ENCODE measurements at places on chromosomes 16 and 17.
A peak's percentile ranks its signal among the peaks of the same experiment; 100 is the strongest.

DNA sequence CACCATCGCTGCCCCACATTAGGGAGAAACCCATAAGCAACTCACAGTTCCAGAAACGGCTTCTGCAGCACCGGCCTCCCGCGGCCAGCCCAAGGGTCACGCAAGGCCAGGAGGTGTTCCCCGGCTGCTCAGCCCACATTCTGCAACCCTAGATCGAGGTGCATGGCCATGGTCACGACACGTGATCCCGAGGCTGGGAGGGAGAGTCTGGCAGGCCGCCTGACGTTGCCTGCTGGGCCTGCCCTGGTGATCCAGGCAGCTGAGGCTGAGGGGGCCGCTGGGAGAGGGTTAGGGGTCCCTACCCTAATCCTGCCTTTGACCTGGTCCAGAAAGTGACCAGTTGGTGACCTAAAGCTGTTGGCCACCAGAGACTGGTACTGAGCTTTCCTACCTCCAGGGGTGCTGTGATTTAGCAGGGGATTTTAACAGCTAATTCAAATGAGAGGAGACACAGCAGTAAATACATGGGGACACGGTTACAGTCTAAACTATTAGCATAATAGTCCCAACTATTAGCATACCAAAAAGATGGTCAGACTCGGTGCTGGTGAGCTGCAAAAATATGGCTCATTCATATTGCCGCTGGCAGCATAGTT is 97.4 kb upstream of the CIBAR2 start:
- no peak for DNase-seq

- DNase-seq: no peak
Measured at GRCh38 chr17:70050931-70051330, 24.1 kb upstream of the KCNJ16 start.

GRCh38 chr16:263182-263774 is 12.5 kb downstream of the RGS11 start:
- no peak for DNase-seq

DNA sequence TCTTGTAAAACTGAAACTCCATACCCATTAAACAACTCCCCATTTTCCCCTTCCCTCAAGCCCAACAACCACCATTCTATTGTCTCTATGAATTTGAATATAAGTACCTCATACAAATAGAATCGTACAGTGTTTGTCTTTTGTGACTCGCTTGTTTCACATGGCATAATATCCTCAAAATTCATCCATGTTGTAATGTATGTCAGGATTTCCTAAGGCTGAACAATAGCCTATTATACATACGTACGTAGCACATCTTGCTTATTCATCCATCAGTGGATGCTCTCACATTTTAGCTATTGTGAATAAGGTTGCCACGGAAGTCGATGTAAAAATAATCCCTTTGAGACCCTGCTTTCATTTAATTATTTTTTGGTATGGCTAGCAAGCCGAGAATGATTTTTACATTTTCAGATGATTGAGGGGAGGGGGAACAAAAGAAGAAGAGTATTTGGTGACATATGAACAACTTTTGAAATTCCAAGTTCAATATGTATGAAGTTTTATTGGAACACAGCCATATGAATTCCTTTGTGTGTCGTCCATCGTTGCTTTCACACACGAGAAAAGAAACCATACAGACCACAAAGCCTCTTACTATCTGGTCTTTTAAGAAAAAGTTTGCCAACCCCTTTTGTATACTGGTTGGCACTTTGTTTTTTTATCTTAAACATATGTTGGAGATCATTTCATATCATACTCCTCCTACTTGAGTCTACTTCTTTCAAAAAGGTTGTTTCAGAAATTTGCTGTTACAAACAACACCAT is 371.2 kb downstream of the NPIPA8 start:
- DNase-seq: no peak

GRCh38 chr17:7004398-7005253 is 7.8 kb upstream of the RNASEK start:
- no peak for DNase-seq

DNA sequence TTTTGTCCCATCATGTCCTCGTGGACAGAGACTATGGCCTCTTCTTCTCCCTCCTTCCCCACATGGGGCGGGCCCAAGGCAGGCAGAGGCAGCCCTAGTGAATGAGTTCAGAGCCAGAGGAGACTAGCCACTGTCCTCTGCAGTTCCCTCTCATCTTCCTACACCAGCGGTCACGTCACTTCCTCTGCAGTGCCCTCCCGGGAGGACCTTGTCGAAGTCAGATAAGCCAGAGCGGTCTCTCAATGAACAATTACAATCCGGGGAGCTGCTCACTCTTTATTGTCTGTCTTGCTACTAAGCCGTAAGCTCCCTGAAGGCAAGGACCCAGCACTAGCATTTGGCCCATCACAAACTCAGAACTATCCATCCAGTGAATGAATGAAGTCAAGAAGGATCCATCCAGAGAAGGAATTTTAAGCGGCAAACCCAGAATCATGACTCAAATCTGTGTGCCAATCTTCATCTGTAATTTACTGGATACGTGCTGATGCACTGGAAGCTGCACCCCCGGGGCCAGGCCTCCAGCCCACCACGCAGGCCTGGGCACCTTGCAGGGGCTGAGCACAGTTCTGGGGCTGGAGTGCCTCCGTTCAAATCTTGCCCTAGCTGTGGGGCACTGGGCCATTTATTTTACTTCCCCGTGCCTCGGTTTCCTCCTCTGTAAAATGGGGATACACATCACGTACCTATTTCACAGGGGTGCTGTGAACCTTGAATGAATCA is 18.1 kb downstream of the ZNF423 start:
- no peak for DNase-seq

DNA sequence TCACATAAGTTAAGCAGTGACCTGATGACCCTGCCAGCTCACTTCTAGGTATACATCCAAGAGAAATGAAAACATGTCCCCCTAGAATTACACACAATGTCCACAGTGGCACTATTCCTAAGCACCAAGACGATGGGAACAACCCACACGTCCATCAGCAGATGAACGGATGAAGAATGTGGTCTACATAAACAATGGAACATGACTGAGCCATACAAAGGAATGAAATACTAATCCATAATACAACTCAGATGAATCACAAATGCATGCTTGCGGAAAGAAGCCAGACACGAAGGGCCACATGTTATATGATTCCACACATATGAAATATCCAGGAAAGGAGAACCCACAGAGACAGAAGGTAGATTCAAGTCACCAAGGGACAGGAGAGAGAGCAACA is 17.4 kb downstream of the USP22 start:
- DNase-seq: no peak

GRCh38 chr17:13323990-13324389 is 277.7 kb downstream of the HS3ST3A1 start:
- no peak for DNase-seq

GRCh38 chr17:60391471-60392041 is 377 bp downstream of the USP32 start:
- DNase-seq: no peak

DNA sequence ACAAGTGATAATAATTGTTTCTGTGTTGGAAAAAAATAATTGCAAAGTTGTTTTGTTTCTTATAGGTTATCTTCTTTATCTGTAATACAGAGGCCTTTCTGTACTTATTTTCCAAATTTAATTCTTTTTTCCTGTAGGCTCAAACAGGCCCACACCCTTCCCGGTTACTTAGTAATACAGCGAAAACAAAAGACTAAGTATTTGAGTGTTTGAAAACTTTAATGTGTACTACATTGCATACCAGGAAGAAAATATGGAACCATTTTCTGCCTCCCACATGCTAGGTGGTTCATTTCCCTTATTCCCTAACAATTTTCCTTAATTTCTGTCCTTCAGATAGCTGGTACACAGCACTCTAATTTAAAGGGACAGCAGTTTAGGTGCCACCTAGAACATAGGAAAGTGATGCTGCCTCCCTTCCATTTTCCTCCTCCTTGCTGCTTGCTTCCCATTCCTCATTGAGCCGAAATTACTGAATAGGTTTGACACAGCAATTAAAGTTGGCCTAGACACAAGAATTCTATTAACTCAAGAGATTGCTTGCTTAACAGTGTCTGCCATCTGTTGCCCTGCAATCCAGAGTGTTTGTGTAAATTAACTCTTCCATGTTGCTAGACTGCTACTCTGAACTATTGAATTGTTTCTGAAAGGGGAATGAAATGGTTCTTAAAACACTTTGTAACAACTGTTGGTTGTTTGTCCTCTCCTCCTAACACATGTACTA is 24.2 kb downstream of the CYB5B start:
- DNase-seq: no peak

- no peak for DNase-seq
Measured at GRCh38 chr17:75151930-75152329, 2.4 kb downstream of the JPT1 start.

DNA sequence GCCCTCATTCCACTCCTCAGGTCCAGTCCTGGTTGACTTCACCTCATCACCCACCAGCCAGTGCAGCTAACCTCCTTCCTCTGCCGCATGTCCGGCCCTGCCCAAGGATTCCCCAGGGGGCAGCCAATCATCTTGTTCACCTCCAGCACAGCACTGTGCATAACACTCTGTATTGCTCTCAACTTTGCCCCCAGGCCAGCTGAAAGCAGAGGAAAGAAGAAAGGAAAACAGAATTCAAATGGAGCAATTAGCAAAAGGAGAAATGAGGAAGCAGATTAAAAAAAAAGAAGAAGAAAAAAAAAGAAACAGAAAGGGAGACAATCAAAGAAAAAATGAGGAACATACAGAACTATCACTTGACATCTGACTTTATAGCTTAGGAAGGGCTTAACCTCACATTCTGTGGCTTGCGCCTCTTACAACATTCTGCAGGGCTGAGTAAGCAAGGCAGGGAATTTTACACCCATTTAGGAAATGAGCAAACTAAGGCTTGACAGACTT is 26.1 kb downstream of the GAS7 start:
- no peak for DNase-seq

DNA sequence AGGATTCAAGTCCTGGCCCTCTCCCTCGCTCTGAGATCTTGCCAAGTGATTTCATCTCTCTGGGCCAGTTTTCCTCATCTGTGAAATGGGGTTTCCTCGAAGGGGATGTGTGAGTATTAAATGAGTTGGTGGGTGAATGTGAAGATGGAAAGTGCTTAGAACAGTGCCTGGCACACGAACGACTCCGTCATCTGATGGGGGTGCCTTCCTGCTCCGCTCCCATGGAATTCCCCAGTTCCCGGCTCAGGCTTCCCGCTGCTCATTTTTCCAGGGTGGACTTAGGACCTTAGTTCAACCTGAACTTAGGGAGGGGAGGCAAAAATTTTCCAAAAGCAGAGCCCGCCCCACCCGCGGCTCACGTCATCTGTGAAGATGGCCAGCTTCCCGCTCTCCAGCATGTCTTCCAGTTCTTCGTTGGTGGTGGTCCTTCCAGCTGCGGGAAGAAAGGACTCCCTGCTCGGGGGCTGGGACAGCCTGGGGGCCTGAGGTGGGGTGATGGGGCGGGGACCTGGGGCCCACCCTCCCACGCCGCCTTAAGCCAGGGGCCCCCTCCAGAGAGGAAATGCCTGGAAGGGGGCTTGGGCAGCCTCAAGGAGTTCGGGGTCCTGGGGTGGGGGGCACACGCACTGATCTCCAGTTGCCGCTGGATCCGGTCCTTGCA is 11.4 kb downstream of the HSD3B7 start:
- DNase-seq: no peak

DNA sequence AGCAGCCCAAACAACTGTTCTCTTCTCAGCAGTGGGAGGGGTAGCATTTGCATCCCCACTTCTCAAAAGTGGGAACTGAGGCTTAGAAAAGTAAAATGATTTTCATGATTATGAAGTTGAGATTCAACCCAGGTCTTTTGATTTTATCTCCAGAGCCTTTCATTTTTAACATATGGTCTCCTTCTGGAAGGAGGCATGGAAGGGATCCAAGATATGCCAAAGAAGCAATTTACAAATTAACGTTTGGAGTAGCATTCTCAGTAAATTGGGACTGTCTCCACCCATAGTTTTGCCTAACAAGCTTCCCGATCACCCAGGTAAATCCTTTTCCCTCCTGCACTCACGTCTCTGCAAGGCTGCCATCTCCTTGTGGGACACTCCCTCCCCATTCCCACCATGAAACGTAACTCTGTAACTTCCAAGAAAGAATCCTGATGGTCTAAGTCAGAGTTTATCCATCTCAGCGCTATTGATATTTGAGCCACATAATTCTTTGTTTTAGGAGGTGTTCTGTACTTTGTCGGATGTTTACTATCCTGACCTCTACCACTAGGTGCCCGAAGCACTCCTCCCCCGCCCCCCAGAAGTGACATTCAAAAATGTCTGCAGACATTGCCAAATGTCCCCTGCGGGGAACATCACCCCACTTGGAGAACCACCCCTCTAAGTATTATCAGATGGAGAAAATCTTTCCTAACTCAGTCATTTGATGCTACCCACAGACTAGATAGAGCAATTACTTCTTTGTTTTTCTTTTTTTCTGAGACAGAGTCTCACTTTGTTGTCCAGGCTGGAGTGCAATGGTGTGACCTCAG is 32.9 kb upstream of the NFAT5 start:
- DNase-seq: no peak

- no peak for DNase-seq
Measured at GRCh38 chr16:6977291-6977690, 355.4 kb upstream of the RBFOX1 start.

DNA sequence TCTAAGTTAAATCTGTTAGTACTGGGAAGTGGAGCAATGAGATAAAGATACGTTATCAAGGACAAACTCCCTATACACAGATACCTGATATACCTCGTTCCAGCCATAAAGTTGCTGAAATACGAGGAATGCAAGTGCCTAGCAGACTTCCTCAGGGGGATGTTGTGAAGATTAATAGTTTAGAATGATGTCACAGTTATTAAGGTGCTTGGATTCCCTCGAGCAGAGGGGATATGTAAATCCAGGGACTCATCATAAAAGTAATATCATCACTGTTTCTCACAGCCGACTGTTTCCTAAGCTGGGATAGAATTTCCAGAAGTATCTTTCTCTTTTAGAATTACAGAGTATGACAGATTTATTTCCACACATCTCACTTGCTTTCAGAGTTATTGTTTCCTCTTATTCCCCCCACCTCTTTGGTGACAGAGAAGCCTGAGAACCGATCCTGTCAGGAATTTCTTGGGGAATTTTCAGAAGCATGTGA is 28.4 kb upstream of the ZFHX3 start:
- no peak for DNase-seq

GRCh38 chr17:50093246-50093645 is 1.9 kb upstream of the PDK2 start:
- DNase-seq: no peak

DNA sequence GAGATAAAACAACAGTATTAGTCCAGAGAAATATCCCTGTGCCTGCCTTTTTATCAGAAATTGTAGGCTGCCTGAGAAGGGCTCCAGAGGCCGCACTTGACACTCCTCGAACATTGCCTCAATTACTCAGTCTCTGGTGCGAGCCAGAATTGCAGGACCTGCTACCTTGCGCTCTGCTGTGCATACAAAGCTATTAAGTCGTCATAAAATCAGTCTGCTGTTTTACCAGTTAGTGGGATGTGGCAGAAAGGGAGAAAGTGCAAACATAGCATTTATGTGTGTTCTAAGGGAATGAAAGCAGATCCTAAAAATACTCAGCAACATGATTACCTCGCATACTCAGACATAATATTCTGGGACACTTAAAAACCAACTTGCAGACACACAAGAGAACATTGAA is 70.6 kb downstream of the TMC6 start:
- no peak for DNase-seq

GRCh38 chr17:44557651-44558285 is 484 bp downstream of the FZD2 start:
- DNase-seq: no peak

- peak; percentile 35 for DNase-seq
Measured at GRCh38 chr16:56708525-56709442, 21.1 kb upstream of the NUP93 start.

GRCh38 chr17:40522250-40522960 is 21.0 kb upstream of the TNS4 start:
- no peak for DNase-seq
